Stimulated activated CD8-positive, alpha-beta memory T cell treated with anti-CD3 and anti-CD28 coated beads, Interleukin-4, amount 100 ng/mL, for 48 hours (primary cell): ENCODE measurements at places on chromosomes 3 and 15.

- DNase-seq, result no peak
Observed at GRCh38 chr15:72113347-72114031, 4.5 kb downstream of the MYO9A start.

GRCh38 chr3:141561426-141562034 lies 74.7 kb downstream of the RASA2 start:
- peak; percentile 38 for DNase-seq

- DNase-seq, result no peak
Observed at GRCh38 chr15:76576523-76577279, 240.1 kb downstream of the ISL2 start.

GRCh38 chr3:62481962-62482361 lies 108.6 kb upstream of the FEZF2 start:
- no peak for DNase-seq

- no peak for DNase-seq
Observed at GRCh38 chr3:64129581-64129980, 95.7 kb downstream of the PRICKLE2 start.

- no peak for DNase-seq
Observed at GRCh38 chr15:53875139-53875538, 103.1 kb upstream of the UNC13C start.

DNA sequence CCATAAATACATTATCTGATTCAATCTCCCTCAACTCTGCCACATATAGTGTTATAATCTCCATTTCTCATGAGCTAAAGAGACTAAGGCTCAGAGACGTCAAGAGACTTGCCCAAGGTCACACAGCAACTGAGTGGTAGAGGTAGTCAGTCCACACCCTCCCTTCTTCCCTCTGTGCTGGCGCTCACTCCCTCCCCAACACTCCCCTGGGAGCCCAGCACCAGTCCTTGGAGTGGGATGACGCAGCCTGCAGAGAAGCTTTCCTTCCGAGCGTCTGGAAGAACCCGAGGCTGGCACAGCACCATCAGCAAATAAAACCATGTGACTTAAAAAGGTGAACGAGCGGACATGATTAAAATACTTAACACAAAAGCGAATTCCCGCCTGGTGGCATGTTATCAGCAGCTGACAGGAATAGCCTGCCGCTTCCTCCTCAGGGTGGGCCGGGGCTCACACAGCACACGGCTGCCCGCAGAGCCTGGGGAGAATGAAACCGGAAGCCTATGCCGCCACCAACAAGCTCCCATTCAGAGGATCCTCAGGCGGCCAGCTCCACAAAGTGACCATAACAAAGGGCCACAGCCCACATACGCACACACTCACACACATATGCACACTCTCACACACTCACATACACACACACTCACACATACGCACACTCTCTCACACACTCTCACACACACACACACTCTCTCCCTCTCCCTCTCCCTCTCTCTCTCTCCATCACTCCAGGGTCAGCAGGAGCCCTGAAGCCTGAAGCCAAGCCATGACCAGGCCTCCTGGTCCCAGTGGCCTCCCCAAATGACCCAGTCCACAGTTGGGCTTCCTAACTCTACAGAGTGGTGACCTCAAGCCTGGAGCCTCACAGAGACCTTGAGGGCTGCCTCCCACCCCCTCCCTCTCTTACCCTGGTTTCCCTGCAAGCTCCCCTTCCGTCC lies 120.5 kb downstream of the XXYLT1 start:
- peak; percentile 47 for DNase-seq

GRCh38 chr15:37103163-37103435 lies 2.8 kb upstream of the MEIS2 start:
- no peak for DNase-seq

GRCh38 chr3:149120051-149120972 lies 9.1 kb upstream of the HPS3 start:
- DNase-seq, result no peak

DNA sequence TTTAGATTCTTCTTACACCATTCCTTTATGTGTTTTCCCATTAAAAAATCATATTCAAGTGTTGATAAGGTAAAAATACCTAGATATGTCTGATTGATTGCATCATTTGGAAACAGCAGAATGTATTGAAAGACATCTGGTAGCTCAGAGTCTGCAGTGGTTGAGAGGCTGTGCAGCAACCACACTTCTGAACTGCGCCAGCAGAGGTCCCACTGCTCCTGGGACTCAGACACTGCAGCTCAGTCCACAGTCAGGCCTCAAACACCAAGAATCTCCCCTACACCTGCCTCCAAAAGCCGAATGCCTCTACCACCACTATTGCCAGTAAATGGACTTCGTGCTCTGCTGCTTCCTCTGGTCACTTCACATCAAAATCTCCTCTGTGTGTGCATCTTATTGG lies 176.9 kb upstream of the LMCD1 start:
- peak; percentile 58 for DNase-seq

DNA sequence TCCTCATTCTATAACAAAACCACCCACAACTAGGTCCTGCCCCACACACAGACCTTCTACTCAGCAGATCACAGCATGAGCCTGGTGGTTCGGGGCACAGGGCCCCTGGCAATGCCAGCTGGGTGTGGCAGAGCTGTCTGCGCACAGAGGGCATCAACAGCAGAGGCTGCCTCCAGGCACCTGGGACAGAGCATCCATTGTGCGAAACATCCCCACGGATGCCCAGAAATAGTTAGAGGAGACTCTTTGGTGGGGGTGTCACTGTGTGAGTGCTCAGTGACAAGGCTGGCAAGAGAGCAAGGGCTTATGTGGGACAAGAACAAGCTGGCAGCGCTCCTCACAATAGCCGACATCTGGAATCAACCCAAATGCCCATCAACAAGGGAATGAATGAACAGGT lies 487.4 kb upstream of the PROK2 start:
- DNase-seq, result no peak

DNA sequence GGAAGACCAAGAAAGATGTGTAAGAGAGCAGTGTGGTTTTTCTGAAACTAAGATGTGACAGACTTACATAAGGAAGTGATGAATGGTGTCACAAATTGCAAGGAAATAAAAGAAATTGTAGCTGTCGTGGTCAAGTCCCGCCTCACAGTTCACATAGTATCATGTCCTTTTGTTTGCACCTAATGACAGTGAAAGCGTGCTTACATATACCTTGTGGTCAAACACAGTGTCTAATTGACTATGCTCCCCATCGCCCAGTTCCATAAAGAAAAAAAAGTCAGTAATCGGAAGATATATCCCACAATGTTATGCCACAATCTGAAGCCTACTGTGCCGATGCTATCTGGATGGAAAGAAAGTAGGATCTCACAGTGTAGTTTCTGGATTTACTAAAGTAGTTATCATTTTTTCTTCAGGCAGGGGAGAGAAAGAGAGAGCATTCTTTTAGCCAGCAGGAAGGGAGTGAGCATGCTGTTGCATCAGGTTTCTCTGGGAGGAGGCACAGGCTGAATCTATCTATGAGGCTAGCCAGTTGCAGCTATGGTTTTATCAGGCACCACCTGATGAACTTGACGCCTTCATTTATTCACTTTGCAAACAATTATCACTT lies 9.8 kb upstream of the PLSCR1 start:
- DNase-seq, result no peak

GRCh38 chr3:187919048-187919447 lies 173.8 kb upstream of the BCL6 start:
- DNase-seq, result peak; percentile 67
